Activated naive CD4-positive, alpha-beta T cell treated with anti-CD3 and anti-CD28 coated beads for 36 hours (primary cell): ENCODE measurements at places on chromosomes 1 and 21.

GRCh38 chr1:172941471-172941870 lies 109.3 kb downstream of the TNFSF18 start:
- no peak for DNase-seq

DNA sequence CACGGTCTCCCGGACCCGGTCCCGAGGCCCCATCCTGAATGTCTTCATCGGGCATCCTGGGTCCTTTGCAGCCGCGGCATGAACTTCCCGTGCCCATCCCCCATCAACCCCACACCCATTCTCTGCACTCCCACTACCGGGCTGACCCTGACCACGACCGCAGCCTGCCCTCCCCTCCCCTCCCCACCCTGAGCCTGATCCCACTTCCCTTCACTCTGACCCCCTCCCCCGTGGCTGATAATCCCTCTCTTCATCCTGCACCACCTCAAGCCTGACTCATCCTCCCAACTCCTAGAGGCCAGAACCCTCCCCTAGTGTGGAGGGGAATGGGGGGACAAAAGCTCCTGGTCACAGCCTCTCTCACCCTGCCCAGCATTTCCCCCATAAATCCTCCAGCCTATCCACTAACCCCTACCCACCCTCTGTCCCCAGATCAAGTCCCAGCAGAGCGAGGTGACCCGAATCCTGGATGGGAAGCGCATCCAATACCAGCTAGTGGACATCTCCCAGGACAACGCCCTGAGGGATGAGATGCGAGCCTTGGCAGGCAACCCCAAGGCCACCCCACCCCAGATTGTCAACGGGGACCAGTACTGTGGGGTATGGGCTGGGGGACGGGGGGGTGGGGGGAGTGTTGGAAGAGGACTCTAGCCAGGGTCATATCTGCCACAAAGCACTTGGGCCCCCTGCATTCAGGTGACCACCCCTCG lies 602 bp downstream of the SH3BGRL3 start:
- peak; percentile 30 for DNase-seq

GRCh38 chr1:237702161-237702560 lies 188.6 kb downstream of the ZP4 start:
- no peak for DNase-seq

DNA sequence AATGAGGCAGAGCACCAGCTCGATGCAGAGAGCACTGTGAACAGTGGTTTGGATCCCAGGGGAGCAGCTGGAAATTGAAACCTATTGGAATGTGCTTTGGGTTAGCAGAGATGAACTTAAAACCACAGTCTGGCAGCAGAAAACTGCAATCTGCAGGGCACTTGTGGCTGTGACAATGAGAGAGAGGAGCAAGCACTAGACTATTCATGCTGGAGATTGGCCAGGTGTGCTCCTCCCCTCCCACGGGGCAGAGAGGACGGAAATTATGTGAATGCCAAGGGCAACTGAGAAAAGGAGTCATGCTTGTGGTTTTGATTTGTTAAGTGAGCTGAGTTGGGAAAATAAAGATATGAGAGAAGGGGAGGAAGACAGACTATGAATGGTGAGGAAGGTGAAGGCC lies 38.1 kb downstream of the HSD3B2 start:
- peak; percentile 14 for DNase-seq

DNA sequence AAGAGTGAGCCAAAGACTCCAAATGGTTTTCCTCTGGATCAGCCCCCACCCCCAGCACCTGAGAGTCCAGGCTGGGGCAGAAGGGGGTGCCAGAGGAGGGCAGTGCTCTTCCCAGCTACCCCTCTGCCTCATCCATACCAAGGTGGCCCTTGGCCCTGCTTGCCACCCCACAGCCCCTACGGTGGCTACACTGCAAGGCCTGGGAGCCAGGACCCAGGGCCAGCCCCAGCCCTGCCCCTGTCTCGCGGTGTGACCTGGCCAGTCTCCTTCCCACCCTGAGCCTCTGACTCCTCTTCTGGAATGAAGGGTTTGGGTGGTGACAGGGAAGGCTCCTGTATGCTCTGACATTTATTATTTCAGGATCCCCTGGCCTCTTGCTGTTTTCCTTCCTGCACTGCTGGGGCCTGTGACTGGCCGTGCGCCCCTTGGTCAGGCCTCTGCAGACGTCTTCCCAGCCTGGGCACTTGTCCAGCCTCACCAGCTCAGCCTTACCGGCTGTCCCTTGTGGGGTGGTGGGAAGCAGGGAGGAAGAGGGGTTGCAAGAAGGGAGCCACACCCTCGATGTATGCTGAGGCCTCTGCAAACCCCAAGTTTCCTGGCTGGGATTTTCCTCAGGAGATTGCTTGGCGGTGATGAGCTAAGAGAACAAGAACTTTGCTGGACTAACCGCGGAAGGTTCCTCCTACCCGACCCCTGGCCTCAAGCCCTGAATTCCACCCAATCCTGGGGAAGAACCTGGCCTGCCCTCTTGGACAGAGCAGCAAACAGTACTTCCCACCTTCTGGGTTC lies 13.5 kb downstream of the ASAP3 start:
- DNase-seq = no peak

- DNase-seq = no peak
Observed at GRCh38 chr21:36692835-36693488, 6.0 kb upstream of the SIM2 start.

DNA sequence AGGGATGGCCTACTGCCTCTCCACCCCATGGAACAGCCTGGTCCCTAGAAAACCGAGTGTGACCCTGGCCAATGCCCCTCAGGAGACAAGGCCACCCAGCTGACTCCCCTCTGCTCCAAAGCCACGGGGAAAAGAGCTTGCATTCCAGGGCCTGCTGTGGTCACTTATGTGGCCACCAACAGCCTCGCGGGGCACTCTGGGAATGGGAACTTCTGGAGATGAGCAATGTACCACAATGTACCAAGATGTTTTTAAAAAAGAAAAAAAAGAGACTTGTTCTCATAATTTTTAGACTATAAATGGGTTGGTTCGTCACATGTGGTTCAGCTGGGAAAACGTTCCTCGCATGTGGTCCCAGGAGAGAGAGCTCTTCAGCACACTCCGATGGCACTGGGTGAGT lies 62.8 kb downstream of the SLC66A1 start:
- no peak for DNase-seq

GRCh38 chr1:240100371-240100934 lies 8.8 kb downstream of the FMN2 start:
- DNase-seq = no peak

DNA sequence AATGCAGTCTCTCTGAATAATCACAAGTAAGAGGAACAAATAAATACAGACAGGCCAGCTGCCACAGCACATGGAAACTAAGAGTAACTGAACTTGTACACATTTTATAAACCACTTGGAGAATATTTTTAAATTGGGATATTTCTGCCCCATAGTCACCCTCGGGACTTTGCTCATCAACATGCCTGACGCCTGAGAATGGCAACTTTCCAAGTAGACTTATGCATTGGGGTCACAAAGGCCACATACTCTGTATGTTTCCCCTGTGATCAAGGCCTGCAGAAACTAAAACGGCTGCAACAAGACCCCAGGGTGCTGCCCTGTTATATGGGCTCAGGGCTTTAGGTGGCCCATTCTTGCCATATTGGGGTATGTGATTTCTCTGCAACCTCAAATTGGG lies 38.3 kb upstream of the GJA5 start:
- no peak for DNase-seq

DNA sequence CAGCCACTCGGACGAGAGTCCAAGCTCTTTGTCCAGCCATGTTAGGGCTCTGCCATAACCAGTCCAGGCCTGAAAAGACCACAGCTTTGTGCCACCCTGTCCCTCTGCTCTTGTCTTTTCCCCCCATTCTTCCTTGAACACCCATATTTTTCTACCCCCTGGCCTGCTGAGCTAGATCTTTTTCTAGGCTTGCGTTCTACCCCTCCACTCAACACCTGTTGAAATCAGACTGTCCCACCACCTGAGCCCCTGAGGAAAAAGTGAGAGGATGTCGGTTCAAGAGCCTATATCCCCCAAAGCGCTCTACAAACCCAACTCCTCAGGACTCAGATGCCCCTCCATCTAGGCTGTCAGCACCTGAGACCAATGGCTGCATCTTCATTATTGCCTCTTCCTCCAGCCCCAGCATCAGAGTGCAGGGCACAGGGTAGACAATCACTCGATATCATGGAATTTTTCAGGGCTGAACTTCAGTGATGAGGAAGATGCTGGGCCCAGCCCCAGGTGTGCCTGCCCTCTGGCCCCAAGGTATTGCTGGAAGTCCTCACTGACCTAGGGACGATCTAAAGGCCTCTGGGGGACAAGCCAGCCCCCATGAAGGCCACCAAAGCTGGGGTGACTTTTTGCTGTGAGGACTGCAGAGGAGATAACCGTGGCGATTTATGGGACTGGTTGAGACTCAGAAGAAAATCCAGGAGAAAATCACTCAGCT lies 75.3 kb downstream of the CD247 start:
- DNase-seq = no peak

DNA sequence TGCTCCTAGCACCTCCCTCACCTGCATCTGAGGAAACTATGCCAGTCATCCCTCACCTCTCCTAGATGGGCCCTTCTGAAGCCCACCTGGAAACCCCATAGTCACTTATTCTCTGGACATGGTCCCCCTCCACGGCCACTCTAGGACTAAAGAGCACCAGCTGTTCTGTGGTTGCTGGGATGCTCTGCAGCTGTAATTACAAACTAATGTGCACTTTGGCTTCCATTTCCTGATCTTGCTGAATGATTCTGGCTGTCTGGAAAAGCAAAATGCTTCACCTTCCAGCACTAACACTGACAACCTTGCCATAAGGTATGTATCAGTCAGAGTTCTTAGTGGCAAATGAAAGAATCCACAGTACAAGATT lies 48.7 kb upstream of the PSEN2 start:
- DNase-seq = no peak

DNA sequence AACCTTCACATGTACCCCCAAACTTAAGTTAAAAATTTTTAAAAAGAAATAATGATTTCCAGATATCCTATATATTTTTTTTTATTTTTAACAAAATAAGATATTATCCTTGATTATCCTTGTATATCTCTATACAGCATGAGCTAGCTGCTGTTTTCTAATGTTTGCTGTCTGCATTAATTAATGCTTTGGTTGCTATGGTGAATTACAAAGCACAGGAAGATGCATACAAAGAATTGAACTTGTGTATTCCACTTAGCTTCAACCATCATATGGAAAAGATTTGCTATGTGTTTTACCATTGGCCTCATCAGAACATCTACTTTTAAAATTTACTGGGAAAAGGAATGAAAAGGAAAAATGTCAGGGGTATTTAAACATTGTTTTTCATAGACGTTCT lies 35.4 kb downstream of the VPS45 start:
- no peak for DNase-seq

DNA sequence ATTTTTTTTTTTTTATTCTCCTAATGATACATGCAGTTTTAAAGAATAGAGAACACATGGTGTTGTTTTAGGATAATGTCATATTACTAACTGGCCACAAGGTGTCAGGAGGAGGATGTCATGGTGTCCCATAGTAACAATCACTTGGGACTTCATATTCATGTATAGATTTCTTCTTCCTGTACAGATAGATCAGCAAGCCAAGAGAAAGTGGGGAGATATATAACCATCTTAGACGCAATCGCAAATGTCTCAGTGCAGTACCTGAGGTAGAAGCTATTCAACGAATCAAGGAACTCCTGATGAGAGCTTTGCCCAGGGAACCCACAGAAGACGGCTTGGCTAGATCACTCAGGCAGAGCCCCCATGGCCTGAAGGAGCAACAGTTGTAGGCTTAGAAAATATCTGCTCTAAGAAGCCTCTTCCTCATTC lies 12.3 kb downstream of the OR2T11 start:
- peak; percentile 19 for DNase-seq

GRCh38 chr1:53308506-53308905 lies 19.4 kb downstream of the LRP8 start:
- no peak for DNase-seq

DNA sequence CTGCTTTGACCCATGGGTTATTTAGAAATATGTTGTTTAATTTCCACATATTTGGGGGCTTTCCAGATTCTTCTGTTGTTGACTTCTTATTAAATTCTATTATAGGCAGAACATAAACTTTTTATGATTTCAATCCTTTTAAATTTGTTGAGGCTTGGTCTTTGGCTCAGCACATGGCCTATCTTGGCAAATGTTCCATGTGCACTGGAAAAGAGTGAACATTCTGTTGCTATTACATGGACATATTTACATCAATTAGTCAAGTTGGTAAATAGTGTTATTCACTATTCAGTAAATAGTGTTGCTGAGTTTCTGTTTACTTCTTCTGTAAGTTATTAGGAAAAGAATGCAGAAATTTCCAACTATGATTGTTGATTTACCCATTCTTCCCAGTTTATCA lies 75.4 kb downstream of the ETS2 start:
- DNase-seq = no peak

- no peak for DNase-seq
Observed at GRCh38 chr1:91924146-91924545, 25.1 kb upstream of the BRDT start.

GRCh38 chr1:97791251-97791650 lies 129.6 kb downstream of the DPYD start:
- DNase-seq = no peak

DNA sequence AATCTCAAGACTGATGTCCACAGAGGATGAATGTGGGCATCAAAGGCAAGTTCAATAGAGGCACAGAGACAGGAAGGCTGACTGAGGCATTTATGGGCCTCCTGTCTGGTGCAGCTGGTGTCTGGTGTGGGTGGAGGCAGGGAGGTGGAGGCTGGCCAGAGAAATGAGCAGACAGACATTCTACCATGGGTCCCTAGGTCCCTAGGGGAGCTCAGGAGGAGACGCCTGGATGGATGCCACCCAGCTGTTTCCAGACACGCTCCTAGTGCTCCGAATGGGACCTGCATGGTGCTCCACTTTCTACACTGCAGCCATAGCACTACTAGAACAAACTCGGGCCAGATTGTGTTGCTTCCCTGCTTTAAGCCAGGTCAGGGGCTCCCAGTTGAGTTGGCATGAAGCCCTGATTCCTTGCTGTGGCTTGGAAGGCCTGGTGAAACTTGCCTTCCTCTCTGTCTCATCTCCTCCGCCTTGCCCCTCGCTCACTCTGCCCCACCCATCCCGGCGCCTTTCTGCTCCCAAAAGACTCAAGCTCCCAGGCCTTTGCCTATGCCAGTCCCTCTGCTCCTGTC lies 25.3 kb downstream of the PADI2 start:
- DNase-seq = no peak

DNA sequence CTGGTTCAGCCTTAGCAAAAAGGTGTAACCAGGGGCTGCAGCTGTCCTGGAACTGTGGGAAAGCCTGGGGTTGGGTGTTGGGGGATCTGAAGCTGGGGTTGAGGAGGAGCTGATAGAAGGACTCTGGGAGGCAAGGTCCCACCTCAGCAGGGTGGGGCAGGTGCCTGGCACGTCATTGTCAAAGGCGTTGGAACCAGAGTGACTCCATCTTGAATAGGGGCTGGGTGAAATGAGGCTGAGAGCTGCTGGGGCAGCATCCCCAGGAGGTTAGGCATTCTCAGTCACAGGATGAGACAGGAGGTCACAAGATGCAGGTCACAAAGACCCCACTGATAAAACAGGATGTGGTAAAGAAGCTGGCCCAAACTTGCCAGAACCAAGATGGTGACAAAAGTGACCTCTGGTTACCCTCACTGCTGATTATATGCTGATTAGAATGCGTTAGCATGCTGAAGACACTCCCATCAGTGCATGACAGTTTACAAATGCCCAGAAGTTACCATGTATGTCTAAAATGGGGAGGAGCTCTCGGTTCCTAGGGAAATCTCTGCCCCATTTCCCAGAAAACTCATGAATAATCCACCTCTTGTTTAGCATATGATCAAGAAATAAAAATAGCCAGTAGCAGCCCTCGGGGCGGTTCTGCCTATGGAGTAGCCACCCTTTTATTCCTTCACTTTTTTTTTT lies 85.4 kb downstream of the IER5 start:
- no peak for DNase-seq

GRCh38 chr1:158685085-158685484 lies 1.4 kb downstream of the SPTA1 start:
- DNase-seq = no peak
